ENCODE measurements at places on chromosomes 3 and 15.
A peak's percentile ranks its signal among the peaks of the same experiment; 100 is the strongest.

- DNase-seq = no peak
These were observed 9.1 kb upstream of the MFSD1 start for GRCh38 chr3:158792709-158793108.

DNA sequence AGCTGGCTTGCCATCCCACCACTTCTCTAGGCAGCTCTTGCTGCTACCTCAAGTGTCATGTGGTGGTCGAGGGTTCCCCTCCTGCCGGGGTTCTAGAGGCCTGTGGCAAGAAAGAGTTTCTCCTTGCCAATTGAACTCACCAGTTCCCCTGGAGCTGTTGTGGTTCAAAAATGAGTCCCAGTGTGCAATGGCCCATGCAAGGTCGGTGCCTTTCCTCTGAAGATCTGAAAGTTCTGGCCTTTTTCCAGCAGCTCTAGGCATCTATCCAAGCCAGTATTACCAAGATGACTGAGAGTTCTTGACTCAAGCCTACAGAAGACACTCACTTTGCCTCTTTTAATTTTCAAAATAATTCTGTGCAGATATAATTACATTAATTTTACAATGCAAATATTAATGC lies 163.6 kb downstream of the KCNMB2 start:
- no peak for DNase-seq

DNA sequence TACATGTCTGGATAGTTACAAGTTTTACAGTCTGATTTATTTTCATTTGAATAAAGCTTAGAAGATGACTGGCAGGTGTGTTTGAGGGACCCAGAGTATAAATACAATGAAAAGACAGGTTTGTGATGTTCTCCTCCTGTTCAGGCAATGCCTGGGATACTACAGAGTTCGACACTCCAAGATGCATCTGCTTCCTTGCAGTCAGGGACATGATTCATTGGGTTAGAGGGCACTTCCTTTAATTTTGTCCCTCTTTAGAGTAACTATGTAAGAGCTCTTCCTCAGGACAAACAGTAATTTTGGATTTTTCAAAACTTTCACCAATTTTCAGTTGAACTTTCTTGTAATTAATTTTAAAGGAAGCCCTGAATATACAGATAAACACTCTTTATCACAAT lies 102.0 kb downstream of the LMLN start:
- DNase-seq = no peak

DNA sequence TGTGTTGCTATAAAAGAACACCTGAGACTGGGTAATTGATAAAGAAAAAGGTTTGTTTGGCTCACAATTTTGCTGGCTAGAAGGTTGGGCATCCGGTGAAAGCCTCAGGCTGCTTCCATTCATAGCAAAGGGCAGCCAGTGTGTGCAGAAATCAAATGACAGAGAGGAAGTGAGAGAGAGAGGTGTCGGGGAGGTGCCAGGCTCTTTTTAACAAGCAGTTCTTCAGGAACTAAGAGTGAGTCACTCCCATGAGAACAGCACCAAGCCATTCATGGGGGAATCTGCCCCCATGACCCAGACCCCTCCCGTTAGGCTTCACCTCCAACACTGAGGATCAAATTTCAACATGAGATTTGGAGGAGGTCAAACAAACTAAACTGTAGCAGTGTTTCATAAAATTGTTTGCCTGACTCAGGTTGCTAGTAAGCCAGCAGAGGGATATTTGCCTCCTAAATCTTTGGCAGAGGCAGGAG lies 4.5 kb upstream of the PARP15 start:
- DNase-seq = peak; percentile 26

- no peak for DNase-seq
These were observed 6.3 kb downstream of the MAN2C1 start for GRCh38 chr15:75361989-75362641.

DNA sequence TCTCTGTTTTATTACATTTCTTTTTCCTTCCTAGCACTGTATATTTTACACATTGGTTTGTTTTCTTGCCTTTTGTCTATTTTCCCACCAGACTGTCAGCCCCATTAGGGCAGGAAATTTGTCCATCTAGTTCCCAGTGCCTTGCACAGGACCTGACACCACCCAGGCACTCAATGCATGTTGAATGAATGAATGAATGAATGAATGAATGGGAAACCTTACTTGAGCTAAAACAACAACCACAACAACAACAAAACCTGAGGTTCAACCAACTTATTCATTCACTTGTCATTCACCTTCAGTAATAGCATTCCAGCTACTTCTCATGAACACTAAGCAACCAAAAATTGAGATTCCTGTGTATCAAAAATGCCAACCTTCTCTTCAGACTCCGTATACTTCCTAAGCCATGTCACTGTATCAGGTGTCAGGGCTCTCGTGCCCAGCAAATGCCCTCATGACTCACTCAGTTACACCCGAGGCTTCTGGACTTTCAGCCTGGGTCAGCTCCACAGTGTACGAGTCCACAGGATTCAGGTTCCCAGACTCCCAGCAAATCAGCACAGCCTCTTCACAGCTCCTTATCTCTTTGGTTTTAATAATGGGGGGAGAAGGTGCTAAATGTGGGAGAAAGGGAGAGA lies 37.3 kb downstream of the FSD2 start:
- DNase-seq = no peak

DNA sequence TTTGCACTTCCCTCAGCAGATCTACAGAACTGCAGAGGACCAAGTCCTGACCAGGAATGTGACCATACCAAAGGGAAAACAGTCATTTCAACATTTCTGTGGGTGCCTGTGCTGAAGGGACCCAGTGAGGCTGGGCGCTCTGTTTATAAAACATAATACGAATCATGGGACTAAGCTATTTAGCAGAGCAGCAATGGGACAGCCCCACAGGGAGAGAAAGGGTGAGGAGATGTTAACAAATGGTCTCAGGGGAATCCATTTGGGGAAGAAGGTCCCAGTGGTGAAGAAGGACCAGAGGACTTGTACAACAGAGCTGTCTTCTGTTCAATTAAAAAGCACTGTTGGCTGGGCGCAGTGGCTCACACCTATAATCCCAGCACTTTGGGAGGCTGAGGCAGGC lies 1025.4 kb downstream of the FHIT start:
- DNase-seq = no peak

GRCh38 chr15:39669661-39670060 lies 88.8 kb downstream of the THBS1 start:
- DNase-seq = no peak

DNA sequence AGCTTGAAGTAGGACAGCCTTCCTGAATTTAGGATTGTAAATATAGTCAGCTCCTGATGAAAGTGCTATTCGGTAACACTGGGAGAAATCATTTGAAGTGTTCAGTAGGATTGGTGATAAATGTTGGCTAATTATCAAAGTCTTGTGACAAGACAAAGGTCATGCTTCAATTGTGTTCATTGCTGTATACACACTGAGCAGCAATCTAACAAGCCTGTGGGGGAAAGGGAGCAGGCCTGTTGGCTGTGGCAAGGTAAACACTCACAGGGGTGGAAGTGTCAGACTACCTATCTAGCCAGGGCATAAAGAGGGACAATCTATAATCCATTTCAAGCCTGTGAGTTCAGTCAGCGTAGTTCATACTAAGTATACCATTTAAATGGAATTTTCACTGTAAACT lies 111.0 kb upstream of the MANF start:
- DNase-seq = no peak

DNA sequence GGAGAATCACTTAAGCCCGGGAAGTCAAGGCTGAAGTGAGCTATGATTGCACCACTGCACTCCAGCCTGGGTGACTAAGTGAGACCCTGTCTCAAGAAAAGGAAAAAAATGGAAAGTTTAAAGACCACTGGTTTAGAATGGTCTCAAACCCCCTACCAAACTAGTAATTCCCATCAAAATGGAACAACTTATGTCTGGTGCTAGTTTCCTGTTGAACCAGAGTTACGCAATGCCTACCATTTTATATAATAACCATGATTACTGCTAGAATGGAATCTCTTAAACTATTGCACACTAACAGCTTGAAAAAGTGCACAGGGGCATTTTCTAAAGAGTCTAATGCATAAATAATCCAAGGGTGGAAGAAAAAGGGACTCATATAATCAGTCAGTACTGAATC lies 43.6 kb downstream of the DMXL2 start:
- DNase-seq = no peak

- no peak for DNase-seq
These were observed 51.6 kb downstream of the ARMC8 start for GRCh38 chr3:138238711-138239110.

DNA sequence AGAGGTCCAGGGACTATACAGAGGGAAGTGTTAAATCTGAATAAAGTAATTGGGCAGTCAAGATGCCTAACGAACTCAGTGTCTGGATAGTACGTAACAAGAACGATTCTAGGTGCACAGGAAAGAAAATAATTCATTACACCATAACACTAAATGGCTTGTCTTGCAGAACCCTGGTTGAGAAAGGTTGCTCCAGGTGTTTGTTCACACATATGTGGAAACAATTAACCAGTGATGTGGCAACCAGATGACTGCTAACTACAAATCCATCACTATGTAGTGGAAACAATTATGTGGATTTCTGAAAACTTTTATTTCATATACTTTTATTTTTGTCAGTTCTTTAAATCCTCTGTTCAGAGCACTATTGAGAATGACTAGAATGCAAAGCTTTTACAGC lies 10.4 kb upstream of the HDC start:
- no peak for DNase-seq

- DNase-seq = no peak
These were observed 38.6 kb downstream of the CRYBG3 start for GRCh38 chr3:97860364-97860763.

GRCh38 chr3:126938520-126939337 lies 44.2 kb upstream of the PLXNA1 start:
- no peak for DNase-seq

DNA sequence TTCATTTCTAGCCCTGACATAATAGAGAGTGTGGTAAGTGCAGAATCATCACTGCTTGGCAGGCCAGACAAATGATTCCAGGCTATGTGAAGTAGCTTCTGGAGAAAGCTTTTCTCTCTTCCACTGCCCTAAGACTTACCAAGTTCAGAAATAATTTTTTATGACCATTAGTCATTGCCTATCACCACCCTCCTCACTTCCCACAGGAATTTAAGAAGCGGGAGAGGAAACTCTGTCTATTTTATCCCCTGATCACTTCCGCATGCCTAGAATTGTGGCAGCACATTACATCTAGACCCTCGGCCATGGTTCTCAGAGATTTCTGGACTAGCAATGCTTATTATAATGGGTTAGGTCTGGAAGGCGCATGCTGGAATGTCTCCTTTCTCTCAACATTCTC lies 397.8 kb upstream of the NR2F2 start:
- DNase-seq = peak; percentile 82

- peak; percentile 92 for DNase-seq
These were observed 35.8 kb upstream of the THSD4 start for GRCh38 chr15:71079208-71080044.

GRCh38 chr3:141795276-141795675 lies 32.1 kb downstream of the GRK7 start:
- DNase-seq = no peak

GRCh38 chr15:65077981-65078352 lies 1.4 kb downstream of the KBTBD13 start:
- no peak for DNase-seq

DNA sequence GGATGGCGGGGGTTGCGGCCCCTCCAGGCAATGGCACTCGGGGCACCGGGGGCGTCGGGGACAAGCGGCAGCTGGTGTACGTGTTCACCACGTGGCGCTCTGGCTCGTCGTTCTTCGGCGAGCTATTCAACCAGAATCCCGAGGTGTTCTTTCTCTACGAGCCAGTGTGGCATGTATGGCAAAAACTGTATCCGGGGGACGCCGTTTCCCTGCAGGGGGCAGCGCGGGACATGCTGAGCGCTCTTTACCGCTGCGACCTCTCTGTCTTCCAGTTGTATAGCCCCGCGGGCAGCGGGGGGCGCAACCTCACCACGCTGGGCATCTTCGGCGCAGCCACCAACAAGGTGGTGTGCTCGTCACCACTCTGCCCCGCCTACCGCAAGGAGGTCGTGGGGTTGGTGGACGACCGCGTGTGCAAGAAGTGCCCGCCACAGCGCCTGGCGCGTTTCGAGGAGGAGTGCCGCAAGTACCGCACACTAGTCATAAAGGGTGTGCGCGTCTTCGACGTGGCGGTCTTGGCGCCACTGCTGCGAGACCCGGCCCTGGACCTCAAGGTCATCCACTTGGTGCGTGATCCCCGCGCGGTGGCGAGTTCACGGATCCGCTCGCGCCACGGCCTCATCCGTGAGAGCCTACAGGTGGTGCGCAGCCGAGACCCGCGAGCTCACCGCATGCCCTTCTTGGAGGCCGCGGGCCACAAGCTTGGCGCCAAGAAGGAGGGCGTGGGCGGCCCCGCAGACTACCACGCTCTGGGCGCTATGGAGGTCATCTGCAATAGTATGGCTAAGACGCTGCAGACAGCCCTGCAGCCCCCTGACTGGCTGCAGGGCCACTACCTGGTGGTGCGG lies 1.9 kb downstream of the CHST2 start:
- no peak for DNase-seq

GRCh38 chr3:186614266-186614596 lies 1.4 kb downstream of the AHSG start:
- no peak for DNase-seq

DNA sequence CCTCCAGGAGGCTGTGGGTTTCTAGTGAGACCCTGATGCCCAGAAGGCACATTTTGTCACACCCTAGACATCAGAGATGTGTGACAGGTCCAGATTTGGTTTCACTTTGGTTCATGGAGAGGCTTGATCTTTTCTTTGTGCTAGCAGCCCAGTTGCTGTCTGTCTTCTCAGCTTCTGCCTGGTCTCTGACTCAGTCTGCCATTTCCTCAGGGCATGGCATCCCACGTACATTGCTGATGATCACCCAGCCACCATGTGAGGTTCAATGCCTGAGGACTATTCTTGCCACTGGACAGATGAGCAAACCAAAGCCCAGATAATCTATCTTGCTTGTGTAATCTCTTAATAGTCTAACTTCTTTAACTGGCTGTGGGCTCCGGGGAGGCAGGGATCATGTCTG lies 144.9 kb upstream of the MRPS22 start:
- no peak for DNase-seq

GRCh38 chr15:81789403-81789802 lies 256.4 kb downstream of the MEX3B start:
- DNase-seq = no peak

- no peak for DNase-seq
These were observed 153.7 kb upstream of the GAP43 start for GRCh38 chr3:115469649-115470048.

GRCh38 chr3:184927796-184928315 lies 115.9 kb downstream of the VPS8 start:
- DNase-seq = no peak

DNA sequence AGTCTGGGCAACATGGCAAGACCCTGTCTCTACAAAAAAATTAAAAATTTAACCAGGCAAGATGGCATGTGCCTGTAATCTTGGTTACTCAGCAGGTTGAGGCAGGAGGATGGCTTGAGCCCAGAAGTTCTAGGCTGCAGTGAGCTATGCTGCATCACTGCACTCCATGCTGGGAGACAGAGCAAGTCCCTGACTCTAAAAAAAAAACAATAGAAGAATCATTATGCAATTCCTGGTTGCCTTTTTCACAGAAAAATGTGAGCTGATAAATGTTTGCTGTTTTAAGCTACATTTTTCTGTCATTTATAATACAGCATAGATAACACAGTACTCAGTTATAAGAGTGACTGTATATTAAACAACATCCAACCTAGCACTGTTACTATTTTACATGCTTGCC lies 148.8 kb downstream of the SCAPER start:
- no peak for DNase-seq

- no peak for DNase-seq
These were observed 39.4 kb downstream of the FBXL22 start for GRCh38 chr15:63636518-63637061.

- DNase-seq = no peak
These were observed 242.8 kb downstream of the DTWD1 start for GRCh38 chr15:49863431-49864224.

Measured in HS-27A (cell line).